HCT116 (cell line): ENCODE measurements at places on chromosomes 3 and 15. TPM values are rescaled to one million over a fixed set of nuclear protein-coding genes. Genes with fewer than 3 reads are reported as not detected.

DNA sequence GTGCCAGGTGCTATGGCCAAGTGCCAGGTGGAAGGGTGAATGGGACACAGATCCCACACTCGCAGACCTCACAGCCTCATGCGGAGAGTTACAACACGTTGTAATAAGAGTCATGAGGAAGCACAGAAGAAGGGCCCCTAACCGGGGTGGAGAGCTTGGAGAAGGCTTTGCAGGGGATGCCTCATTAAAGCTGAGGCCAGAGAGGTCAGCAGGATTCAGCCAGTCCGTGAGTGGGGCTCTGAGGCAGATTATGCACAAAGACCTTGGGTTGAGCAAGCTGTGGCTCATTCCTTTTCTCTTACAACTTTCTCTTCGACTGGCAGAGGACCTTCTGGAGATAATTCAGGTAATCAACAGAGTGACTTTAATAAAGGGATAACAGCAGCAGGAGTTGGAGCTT, 65.3 kb upstream of the SNRK start:
- H3K36me3 ChIP-seq: no peaks in the 10 kb centered on the region
- no peaks in the 10 kb centered on the region for H3K27me3 ChIP-seq
- no peak overlapping the region for H3K27ac ChIP-seq
- no peaks in the 10 kb centered on the region for H3K4me1 ChIP-seq
- no peak overlapping the region for H3K4me3 ChIP-seq

DNA sequence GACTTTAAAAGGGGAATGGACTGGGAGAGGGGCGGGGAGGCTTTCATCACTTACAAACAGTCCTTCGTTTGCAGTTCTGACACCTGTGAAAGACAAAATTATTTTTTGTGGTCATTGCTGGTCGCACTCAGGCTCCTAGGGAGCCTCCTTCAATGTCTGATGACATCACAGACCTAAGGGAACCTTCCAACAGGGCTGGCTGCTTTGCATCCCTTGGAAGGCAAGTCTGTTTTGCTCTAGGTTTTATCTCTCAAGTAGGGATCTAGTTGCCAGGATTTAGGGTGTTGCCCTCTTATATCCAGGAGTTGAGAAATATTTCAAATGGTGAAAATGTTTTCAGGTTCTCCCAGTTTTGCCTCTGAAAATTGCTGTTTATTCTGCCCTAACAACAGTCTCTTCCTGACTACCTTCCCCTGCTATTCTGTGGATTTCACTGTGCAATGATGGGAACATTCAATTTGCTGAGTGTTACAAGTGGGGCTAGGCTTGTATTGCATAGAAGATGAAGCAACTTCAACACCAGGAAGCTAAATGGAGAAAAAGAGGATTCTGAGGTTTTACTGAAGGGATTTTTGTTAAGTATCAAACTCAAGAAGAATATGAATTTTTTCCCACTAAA, 75.9 kb upstream of the ARRDC4 start:
- no peak for DNase-seq
- H3K4me3 ChIP-seq: no peak overlapping the region
- no peak overlapping the region for H3K27ac ChIP-seq
- no peaks in the 10 kb centered on the region for H3K36me3 ChIP-seq
- no peaks in the 10 kb centered on the region for H3K4me1 ChIP-seq
- H3K27me3 ChIP-seq: peaks cover 7% of the 10 kb centered on the region; the same call in 1 of the 2 replicates

DNA sequence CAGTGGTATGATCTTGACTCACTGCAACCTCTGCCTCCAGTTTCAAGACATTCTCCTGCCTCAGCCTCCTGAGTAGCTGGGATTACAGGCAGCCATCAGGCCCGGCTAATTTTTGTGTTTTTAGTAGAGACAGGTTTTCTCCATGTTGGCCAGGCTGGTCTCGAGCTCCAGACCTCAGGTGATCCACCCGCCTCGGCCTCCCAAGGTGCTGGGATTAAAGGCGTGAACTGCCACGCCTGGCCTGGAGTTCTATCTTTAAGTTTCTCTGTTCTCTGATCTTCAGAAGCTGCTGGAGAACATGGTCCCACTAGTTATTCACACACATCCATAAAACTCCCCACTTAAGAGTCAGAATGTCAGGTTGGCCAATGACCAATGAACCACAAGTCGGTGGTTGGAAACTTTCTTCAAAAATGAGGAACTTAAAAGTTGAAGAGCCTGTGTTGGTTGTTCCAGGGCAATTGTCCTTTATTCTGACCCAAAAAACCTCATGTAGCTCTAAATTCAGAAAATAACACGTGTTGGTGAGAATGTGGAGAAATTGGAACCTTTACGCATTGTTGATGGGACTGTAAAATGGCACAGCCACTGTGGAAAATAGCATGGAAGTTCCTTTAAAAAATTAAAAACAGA, 55.9 kb upstream of the PIK3CB start:
- H3K4me3 ChIP-seq: no peak overlapping the region
- H3K27ac ChIP-seq: no peak overlapping the region
- no peak for DNase-seq
- H3K4me1 ChIP-seq: peaks cover 10% of the 10 kb centered on the region
- no peaks in the 10 kb centered on the region for H3K27me3 ChIP-seq

DNA sequence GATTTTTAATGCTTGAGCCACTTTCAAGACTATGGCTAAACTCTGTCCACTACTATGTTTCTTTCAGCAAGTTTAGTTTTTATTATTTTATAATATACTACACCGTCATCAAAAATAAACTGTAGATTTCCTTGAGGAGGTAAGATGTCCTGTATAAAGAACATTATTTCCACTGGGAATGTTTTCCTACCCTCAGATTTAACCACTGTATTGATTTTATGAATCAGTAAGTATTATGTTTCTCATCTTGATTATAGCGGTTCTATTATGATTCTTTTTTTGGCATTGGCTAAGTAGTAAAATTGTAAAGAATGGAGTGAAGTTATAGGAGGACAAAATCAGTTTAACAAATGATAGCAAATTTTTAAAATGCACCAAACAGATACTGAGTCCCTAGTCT, 44.4 kb downstream of the ADAM10 start:
- no peaks in the 10 kb centered on the region for H3K27me3 ChIP-seq
- no peak overlapping the region for H3K4me3 ChIP-seq
- DNase-seq: no peak
- no peaks in the 10 kb centered on the region for H3K4me1 ChIP-seq

- no peak for DNase-seq
- H3K36me3 ChIP-seq: no peaks in the 10 kb centered on the region
- no peak overlapping the region for H3K4me3 ChIP-seq
- H3K27ac ChIP-seq: no peak overlapping the region
- H3K27me3 ChIP-seq: peaks cover 29% of the 10 kb centered on the region
- H3K4me1 ChIP-seq: no peaks in the 10 kb centered on the region
Observed at GRCh38 chr3:73431183-73431900, 193.4 kb downstream of the PDZRN3 start.

GRCh38 chr15:29612096-29612495, 210.2 kb downstream of the TJP1 start:
- no peaks in the 10 kb centered on the region for H3K27me3 ChIP-seq
- no peak overlapping the region for H3K4me3 ChIP-seq
- H3K36me3 ChIP-seq: no peaks in the 10 kb centered on the region
- no peak overlapping the region for H3K27ac ChIP-seq
- H3K4me1 ChIP-seq: no peaks in the 10 kb centered on the region
- DNase-seq: no peak

GRCh38 chr3:49937090-49937489, 2.9 kb upstream of the RBM6 start:
- no peak for DNase-seq
- H3K27me3 ChIP-seq: no peaks in the 10 kb centered on the region
- H3K27ac ChIP-seq: no peak overlapping the region
- peaks cover 5% of the 10 kb centered on the region; the same call in 1 of the 2 replicates for H3K4me1 ChIP-seq
- no peaks in the 10 kb centered on the region for H3K36me3 ChIP-seq
- no peak overlapping the region for H3K4me3 ChIP-seq

DNA sequence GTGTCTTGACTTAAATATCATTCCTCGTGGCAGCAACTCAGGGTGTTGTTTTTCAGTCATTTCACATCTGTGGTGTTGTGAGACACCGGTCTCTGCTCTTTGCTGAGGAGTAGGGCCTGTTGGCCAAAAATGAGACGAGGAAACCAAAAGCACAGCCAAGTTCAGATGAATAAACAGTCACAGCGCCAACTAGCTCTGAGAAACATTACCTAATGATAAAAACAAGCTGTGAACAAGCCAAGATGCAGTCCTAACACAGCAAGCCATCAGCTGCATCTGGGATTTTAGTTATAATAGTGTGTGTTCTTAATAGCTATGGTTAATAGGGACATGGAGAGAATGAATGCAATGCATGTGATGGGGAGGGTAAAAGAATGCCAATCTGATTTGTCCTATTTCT, 843.4 kb upstream of the DPPA4 start:
- no peaks in the 10 kb centered on the region for H3K36me3 ChIP-seq
- no peaks in the 10 kb centered on the region for H3K27me3 ChIP-seq
- H3K4me1 ChIP-seq: 0 out of 2 replicates have a peak, but pooled peaks cover 3% of the 10 kb centered on the region

GRCh38 chr3:38834717-38835116, 18.7 kb upstream of the SCN10A start:
- no peak for DNase-seq
- peaks cover 23% of the 10 kb centered on the region for H3K4me1 ChIP-seq
- H3K27me3 ChIP-seq: no peaks in the 10 kb centered on the region
- H3K4me3 ChIP-seq: no peak overlapping the region
- H3K27ac ChIP-seq: 0 out of 2 replicates have a peak overlapping the region, but pooled peaks have one; percentile 25

- DNase-seq: no peak
- H3K27me3 ChIP-seq: no peaks in the 10 kb centered on the region
Observed at GRCh38 chr3:132435911-132436425, 18.7 kb downstream of the DNAJC13 start.

DNA sequence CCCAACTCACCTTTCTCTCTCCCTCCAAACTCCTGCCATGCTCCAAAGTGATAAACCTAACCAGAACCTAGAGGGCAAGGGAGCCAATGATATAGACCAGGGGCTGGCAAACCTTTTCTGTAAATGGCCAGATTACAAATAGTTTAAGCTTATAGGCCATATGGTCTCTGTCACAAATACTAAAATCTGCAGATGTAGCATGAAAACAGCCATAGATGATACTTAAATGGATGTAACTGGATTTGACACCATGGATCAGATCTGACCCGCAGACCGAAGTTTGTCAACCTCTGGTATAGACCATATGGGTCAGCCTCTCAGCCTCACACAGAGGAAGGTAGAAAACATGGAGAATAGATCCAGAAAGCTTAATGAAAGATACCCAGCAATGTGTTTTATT, 165.2 kb upstream of the STT3B start:
- H3K36me3 ChIP-seq: no peaks in the 10 kb centered on the region
- H3K27me3 ChIP-seq: no peaks in the 10 kb centered on the region
- no peak overlapping the region for H3K4me3 ChIP-seq
- H3K4me1 ChIP-seq: no peaks in the 10 kb centered on the region

DNA sequence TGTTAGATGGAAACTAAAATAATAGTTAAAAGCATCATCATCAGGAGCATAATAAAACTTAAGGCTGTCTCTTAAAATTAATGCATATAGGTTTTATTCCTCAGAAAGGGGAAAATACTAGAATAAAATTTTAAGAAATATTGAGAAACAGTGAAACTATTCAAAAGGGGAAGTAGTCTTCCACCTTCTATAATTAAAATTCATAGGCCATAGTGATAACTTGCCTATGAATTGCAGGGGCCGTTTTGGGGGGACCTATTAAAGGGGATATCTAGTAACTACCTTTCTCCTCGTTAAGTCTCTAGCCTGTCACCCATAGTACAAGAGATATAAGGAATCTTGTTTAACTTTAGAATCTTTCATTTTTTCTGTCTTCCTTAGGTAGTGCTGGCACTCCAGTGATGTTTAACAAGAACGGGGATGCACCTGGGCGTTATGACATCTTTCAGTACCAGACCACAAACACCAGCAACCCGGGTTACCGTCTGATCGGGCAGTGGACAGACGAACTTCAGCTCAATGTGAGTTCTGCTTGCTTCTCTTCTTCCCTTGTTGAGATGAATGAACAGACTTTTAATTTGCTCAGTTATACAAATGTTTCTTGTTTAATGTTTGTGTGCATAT, 600.4 kb downstream of the GRM7 start:
- H3K36me3 ChIP-seq: no peaks in the 10 kb centered on the region
- no peaks in the 10 kb centered on the region for H3K4me1 ChIP-seq
- no peak overlapping the region for H3K4me3 ChIP-seq
- no peak for DNase-seq
- no peak overlapping the region for H3K27ac ChIP-seq
- no peaks in the 10 kb centered on the region for H3K27me3 ChIP-seq

DNA sequence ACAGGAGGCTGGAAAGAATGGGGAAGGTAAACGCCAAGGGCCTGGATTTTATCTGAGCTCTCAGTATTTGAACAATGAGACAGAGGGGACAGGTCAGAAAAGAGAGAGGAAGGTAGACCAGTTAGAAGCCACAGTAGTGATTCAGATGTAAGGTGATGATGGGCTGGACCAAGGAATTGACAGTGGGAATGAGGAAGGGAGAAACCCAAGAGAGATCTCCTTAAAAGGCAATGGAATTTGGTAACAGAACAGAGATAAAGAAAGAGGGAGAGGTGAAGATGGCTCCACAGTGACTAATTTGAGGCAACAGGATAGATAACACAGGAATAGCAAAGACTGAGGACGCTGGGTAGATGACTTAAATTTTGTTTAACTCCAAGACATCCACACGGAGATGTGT, 11.4 kb upstream of the HEG1 start:
- no peak overlapping the region for H3K27ac ChIP-seq
- DNase-seq: no peak
- H3K4me1 ChIP-seq: peaks cover 12% of the 10 kb centered on the region
- H3K4me3 ChIP-seq: no peak overlapping the region
- H3K36me3 ChIP-seq: no peaks in the 10 kb centered on the region
- no peaks in the 10 kb centered on the region; the same call in 1 of the 2 replicates for H3K27me3 ChIP-seq

Gene SLC35G2
- total RNA-seq: 3.3 TPM

Gene SLC15A2
- total RNA-seq: 0.96 TPM

Gene BFSP2
- total RNA-seq: not detected

Gene CACNA1D
- total RNA-seq: 1.1 TPM

Gene GOLGA8S
- 0.15 TPM for total RNA-seq

Gene ZNF774
- 4.0 TPM for total RNA-seq

Gene SUCLG2
- 49.2 TPM for total RNA-seq
